ENCODE measurements at places on chromosomes 12 and 14. TPM values are rescaled to one million over a fixed set of nuclear protein-coding genes. Genes with fewer than 3 reads are reported as not detected.

Gene ASCL1
- 0.19 TPM for polyA plus RNA-seq

Gene OLR1
- polyA plus RNA-seq, result 0.28 TPM

Gene C1R
- polyA plus RNA-seq, result 54.9 TPM

Gene SDR9C7
- polyA plus RNA-seq, result not detected

Gene SOX5
- polyA plus RNA-seq, result 2.0 TPM

Gene KRT79
- polyA plus RNA-seq, result not detected

Gene CEP290
- 3.6 TPM for polyA plus RNA-seq

Gene SOAT2
- 0.54 TPM for polyA plus RNA-seq

Gene ENDOU
- polyA plus RNA-seq, result 0.11 TPM

Gene OR4Q2
- not detected for polyA plus RNA-seq

Gene SLC25A47
- polyA plus RNA-seq, result 0.07 TPM

Gene B3GNT4
- 0.61 TPM for polyA plus RNA-seq
